ENCODE measurements at places on chromosomes 1 and 21.

GRCh38 chr1:21935891-21936365 lies 1.2 kb downstream of the HSPG2 start:
- DNase-seq: no peak

DNA sequence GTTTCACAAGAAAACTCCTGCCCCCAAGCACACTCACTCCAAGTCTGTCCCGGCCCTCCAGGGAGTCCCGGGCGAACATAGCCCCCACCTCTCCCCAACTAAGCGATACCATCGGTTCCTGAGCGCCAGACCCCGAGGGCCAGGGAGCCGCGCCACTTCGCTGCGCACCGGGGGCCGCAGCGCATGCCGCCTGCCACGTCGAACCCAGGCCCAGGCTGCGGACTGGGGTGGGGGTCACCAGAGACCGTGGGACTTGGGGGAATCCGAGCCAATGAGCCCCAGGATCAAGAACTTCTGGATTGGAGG lies 801 bp downstream of the RSPO1 start:
- DNase-seq: no peak

- DNase-seq: no peak
Observed at GRCh38 chr1:33377756-33378155, 53.1 kb downstream of the PHC2 start.

- peak; percentile 22 for DNase-seq
Observed at GRCh38 chr1:76330991-76331603, 256.6 kb downstream of the ST6GALNAC3 start.

- no peak for DNase-seq
Observed at GRCh38 chr1:223756806-223757700, 44.7 kb downstream of the CAPN2 start.

DNA sequence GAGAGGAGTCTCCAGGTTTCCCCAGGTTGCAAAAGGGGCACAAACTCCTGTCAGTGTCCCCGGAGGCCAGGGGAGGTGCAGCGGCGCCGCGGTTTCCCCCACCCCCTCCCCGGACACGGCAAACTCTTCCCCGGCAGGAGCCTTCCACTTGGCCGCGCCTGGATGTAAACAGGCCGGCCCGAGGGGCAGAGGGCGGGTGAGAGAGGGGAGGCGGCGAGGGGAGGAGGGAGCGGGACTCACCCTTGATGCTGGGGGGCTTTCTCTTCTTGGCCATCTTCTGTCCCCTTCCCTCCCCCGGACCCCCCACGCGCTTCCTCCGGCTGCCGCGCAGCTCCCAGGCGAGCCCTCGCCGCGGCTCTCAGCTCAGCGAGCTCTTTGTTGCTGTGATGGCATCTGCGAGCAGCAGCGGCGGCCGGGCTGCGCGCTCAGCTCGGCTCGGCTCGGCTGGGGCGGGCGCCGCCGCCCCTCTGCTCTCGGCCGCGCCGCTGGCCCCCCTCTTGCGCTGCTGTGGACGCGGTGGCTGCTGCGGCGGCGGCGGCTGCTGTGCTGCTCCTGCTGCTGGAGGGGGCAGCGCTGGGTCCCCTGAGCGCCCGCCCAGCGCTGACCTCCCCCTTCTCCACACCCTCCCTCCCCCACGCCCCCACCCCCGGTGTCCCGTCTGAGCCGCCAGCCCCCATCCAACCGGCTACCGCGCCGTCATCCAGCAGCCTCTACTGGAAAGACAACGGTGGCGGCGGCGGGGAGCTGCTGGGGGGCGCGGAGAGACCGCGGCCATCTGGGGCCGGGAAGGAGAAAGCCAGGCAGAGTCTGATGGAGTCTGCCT lies 4.9 kb upstream of the SLC44A5 start:
- no peak for DNase-seq
